Psoas muscle (tissue), 8 donors: ENCODE measurements at places on chromosomes 6 and 20.

- DNase-seq, result no peak
Observed at GRCh38 chr6:4896401-4896800, 107.4 kb downstream of the RPP40 start.

DNA sequence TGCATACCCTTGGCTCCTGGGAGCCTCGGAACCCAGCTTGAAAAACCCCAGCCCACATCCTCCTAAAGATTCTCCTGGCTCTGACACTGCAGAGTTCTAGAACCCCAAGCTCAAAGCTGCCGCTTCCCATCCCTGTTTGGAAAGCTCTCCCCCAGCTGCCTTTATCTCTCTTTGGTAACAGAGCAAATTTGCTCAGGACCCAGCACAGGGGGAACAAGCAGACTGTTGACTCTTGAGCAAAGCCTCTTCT is 38.9 kb downstream of the HNF4A start:
- DNase-seq, result no peak

DNA sequence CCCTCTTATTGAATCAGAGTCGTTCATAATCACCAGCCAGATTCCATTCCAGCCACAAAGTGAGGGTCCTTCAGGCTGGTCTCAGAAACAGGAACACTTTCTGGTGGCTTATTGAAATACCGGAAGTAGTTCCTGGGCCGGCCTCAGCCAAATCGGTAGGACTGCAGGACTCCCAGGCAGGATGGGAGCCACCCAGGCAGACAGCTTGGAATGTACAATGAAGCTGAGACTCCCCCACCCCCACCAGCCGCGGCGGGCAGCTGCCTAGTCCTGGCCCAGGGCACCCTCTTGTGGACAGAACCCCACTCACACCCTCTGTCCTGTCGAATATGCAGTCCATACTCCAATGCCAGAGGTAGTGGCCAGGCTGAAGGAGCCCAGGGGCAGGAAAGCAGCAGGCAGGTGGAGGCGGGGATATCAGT is 43.8 kb downstream of the MDFI start:
- DNase-seq, result peak; percentile 94

DNA sequence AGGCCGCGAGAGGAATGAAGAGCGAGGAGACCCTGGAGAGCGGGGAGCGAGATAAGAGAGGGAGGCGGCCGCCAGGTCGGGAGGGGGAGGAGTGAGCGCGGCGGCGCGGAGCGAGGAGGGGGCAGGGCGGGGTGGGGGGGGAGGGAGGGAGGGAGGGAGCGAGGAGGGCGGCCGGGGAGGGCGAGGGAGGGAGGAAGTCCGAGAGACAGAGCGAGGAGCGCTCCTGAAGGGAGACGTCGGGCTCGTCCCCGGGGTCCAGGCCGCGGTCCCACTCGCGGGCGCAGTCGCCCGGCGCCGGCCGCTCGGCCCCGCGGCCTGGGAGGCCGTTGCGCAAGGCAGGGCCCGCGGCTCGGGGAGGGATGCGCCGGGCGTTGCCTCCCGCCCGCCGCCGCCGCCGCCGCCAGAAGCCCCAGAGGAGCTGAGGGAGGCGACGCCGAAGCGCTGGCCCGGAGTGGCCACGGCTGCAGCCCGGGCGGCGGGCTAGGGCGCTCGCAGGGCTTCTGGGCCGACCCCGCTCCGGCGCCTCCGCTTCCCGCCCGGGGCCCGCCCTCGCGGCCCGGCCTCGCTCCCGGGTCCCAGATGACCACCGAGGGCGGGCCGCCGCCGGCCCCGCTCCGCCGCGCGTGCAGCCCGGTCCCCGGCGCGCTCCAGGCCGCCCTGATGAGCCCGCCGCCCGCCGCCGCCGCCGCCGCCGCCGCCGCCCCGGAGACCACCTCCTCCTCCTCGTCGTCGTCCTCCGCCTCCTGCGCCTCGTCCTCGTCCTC is at the start of gene FOXF2:
Gene FOXF2 (plus strand): TSS at position 208 of the 764 bp plus-strand sequence. CDS start 372 bp downstream, at position 580.
- DNase-seq, result no peak

- DNase-seq, result no peak
Observed at GRCh38 chr6:37110500-37111461, 59.2 kb upstream of the PIM1 start.

- no peak for DNase-seq
Observed at GRCh38 chr6:113365191-113365590, 492.0 kb upstream of the MARCKS start.

GRCh38 chr6:54907355-54907754 is 60.8 kb downstream of the FAM83B start:
- no peak for DNase-seq

GRCh38 chr6:5516036-5516435 is 254.7 kb downstream of the FARS2 start:
- no peak for DNase-seq

DNA sequence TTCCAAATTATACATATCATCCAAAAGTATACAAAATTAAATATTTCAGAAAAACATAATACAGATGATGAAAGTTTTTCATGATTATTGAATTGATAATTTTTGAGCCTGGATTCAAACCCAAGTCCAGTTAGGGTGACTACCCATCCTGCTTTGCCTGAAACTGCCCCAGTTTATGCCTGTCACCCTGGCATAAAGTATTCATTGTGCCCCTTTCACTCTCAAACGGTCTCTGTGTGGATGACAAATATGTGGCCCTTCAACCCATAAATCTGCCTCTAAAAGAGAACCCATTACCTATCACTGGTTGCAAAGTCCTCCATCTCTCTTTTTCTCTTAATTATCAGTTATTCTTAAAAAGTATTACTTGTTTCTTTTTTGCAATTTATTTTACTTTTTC is 553.7 kb upstream of the JARID2 start:
- DNase-seq, result no peak

DNA sequence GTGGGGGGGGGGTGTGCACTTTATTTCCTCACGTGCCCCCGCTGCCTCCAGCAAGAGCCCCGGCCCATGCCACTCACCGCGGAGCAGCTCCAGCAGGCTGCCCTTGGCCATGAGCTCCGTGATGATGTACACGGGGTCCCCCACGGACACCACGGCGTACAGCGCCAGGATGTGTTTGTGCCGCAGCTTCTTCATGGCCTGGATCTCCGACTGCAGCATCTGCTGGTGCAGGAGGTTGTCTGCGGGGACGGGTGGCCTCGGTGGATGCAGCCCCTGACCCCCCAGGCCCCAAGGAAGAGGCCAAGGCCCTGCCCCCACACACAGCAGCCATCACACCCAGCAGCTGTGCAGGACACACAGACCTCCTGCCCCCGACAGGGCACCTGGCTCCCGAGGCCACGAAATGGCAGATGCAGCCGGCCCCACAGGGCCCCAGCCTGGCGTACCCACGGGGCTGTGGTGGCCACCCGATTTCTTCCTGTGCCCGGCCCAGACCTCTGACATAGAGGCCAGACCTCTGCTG is 4.7 kb downstream of the PTK6 start:
- no peak for DNase-seq
